ENCODE measurements at places on chromosomes 3 and 15.
A peak's percentile ranks its signal among the peaks of the same experiment; 100 is the strongest.

DNA sequence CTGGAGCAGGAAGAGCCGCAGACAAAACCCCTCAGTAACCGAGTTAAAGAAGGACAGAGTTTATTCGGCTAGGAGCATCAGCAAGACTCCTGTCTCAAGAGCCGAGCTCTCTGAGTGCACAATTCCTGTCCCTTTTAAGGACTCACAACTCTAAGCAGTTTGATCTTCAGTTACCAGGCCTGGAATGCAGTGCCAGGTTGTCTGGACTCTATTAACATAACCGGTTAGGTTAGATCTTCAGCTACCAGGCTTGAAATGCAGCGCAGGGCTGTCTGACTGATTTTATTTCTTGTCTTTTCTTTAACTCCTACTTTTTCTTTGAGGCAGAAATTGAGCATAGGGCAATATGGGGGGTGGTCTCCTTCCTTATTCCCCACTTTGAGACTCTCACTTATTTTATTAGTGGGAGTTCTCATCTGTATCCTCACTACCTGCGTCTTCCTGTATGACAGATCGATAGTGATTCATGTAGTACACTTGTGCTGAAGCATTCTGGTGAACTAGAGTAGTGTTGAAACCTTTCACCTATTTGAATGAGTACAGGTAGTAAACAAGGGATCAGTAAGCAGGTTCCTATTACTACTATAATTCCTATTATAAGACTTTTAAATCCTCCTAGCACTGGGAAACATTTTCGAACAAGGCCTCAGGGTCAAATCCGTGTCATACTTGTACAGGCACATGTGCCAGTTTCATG, 325.0 kb downstream of the CGGBP1 start:
- DNase-seq: peak; percentile 1

DNA sequence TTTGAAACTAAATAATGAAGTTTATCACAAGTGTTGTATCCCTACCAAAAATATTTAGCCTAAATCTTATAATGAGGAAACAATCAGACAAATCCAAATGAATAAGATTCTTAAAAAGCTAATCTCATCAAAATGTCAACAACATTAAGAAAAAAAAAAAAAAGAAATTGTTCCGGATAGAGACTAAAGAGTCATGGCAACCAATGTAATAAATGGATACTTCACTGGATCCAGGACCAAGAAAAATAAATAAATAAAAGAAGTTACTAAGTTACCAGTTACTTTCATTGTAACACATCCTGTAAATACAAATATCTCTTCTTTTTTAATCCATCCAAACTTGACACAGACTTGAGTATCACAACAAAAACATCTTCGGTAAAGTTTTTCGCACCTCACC, 607 bp downstream of the MRPL47 start:
- DNase-seq: no peak

GRCh38 chr3:158395421-158395820, 175.6 kb upstream of the MLF1 start:
- DNase-seq: no peak

GRCh38 chr3:187958432-187959003, 195.4 kb upstream of the LPP start:
- DNase-seq: no peak

GRCh38 chr15:97406841-97407240, 553.7 kb upstream of the ARRDC4 start:
- no peak for DNase-seq

DNA sequence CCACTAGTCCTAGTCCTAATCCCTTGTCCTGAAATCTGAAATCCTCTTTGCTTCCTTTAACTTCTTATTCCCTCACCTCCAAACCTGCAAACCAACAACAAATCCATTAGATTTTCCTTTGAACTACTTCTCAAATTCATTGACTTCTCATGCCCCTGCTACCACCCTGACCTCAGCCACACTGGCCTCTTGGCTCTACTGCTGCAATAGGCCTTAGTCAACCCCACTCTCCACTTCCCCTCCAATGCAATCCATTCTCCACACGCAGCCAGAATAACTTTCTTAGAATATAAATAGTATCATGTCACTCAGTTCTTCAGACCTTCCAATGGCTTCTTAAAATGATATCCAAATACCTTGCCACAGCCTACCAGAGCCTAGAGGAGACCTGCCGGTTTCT, 131.1 kb upstream of the GADL1 start:
- no peak for DNase-seq

- no peak for DNase-seq
Observed at GRCh38 chr15:45572617-45573016, 14.6 kb upstream of the BLOC1S6 start.

DNA sequence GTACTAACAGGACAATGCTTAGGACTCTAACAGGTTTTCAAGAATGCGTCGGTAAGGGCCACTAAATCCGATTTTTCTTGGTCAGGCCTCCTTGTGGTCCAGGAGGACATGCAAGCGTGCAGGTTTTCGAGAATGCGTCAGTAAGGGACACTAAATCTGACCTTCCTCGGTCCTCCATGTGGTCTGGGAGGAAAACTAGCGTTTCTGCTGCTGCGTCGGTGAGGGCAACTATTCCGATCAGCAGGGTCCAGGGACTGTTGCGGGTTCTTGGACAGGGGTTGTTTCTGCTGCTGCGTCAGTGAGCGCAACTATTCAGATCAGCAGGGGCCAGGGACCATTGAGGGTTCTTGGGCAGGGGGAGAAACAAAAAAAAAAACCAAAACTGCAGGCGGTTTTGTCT, 7.8 kb upstream of the UBP1 start:
- no peak for DNase-seq

GRCh38 chr3:8872261-8872660, 91.0 kb downstream of the RAD18 start:
- DNase-seq: no peak

DNA sequence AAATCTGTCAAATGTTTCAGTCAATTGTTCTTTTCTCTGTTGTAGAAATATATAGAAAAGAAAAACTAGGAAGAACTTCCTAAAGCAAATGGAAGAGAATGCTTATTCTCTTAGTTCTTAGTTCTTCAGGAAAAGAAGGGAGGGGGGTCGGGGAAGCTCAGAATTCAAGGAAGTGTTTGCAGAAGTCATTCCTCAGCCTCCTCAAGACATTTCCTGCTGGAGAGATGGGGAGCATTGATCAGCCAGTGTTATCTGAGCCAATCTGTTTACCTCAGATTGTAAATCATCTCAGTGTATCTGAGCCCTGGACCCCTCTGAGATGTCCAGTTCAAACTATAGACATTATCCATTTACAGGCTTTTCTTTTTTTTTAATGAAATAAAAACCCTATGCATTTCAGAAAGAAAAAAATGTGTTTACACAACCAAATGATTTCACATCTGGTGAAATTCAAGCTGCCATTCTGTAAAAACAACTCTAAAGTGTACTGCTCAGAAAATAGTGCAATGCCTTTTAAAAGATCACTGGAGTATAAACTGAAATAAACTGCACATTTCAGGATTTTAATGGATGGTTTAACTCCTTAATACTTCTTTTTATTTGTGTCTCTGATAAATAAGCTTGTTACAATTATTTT, 460.7 kb downstream of the ROBO1 start:
- no peak for DNase-seq

- DNase-seq: no peak
Observed at GRCh38 chr3:196634224-196634623, 5.3 kb upstream of the NRROS start.

DNA sequence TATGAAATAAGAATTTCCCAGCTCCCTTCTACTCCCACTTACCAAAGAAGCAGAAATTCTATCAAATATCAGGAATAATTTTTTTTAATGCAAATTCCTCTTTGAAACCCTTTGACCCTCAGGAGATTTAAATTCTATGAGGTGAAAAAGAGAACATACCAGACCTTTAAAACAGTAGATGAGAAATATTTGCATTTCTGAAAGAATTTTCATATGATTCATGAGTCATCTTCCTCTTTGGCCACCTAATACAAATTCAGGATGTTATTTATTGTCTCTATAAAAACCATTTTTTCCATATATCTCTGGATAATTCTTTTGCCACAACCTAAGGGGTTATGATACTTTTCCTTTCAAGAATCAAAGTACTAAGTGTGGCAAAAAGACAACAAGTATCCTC, 67.3 kb upstream of the ST3GAL6 start:
- DNase-seq: no peak

DNA sequence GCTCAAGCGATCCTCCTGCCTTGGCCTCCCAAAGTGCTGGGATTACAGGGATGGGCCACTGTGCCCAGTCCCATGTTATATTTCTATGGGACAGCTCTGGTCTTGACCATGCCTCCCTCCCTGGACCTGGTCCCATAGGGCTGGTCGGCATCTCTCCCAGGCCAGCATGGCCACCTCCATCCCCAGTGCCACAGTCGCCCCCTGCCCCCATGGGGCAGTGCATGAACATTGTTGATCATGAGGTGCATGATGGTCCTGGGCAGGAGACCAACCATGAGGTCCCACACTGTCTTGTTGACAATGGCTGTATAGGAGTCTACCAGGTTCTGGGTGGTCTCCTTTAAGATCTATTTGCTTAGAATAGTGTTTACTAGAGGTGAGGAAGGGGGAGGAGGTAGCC, 6.5 kb downstream of the RPS17 start:
- DNase-seq: no peak

- no peak for DNase-seq
Observed at GRCh38 chr3:184066211-184066610, 13.4 kb downstream of the HTR3C start.

GRCh38 chr15:68298882-68299381, 21.4 kb downstream of the FEM1B start:
- no peak for DNase-seq

GRCh38 chr3:9795207-9795606, 2.3 kb downstream of the ARPC4 start:
- no peak for DNase-seq

DNA sequence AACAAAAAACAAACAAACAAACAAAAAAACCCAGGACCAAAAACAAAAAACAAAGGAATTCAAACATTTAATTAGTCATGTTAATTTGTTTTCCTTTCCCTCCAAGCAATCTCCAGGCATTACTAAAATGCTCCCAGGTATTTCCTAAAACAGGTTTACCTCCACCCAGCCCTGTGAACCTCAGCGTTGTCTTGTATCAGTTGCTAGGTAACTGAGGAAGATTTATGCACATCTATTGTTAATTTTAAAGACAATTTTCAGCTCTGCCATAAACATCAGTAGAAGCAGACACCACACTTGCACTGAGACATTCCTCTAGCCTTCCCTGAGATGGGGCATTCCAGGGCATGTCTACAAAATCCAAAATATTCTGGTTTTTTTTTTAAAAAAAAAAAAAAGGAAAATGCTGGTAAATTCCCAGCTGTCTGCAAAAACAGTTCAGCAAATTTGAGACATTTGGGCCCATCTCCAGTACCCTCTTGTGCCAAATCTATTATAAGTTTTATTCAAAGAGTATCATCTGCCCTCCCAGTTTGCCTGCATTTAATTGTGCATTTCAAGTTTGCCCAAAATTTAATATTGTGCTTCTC, 227.6 kb downstream of the ADAMTS9 start:
- DNase-seq: no peak

GRCh38 chr15:78603467-78603866, 17.3 kb downstream of the CHRNA3 start:
- DNase-seq: no peak

DNA sequence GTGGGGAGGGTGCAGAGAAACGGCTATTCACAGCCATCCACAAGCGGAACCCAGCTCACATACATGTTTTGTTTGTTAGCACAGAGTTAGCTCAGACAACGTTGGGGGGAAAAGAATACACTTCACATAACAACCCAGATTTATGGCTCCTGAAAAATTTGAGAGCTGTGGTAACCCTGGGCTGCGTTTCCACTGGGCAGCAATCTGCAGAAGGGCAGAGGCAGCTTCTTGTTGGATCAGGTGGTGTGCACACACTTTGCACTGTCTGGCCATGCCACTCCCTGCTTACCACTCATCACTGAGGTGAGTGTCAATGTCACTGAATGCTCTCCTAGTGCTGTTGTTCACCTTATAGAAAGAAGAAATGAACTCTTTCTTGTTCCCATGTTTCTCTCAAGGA, 299.8 kb upstream of the SOX14 start:
- no peak for DNase-seq

- DNase-seq: no peak
Observed at GRCh38 chr15:40327457-40327856, 4.0 kb downstream of the INAFM2 start.

- peak; percentile 69 for DNase-seq
Observed at GRCh38 chr15:69414701-69415167, 585 bp downstream of the KIF23 start.

- DNase-seq: no peak
Observed at GRCh38 chr3:7788881-7789280, 712.7 kb upstream of the LMCD1 start.

DNA sequence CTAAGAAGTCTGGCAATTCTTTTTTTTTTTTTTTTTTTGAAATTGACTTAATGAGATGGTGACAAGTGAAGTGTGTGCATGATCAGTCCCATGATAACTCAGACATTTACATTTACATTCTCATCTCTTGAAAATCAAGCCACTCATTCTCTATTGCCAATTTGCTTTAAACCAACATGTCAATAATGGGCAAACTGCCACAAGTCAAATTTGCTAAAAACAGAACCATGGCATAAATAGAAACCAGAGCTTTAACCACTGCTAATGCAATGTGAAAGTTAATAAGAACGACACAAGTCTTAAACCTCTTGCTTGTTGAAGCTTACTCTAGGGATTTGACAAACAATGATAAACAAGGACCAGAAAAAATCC, 12.0 kb upstream of the COL8A1 start:
- no peak for DNase-seq

DNA sequence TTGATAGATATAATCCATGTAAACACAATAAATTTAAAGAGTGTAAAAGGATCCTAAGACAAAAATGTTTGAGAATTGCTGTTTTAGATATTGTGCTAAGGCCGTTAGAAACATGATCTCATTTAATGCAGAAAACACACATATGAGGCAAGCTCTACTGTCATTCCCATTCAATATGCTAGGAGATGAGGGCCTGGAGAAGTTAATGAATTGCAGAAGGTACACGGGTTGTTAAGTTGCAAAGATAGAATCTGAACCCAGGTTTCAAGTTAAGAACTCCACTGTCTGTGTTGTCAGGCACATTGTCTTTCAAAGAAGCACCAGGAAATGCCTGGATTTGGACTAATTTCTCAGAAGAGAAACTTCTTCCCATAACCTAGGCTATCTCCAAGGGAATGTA, 65.1 kb upstream of the SAMMSON start:
- peak; percentile 12 for DNase-seq

GRCh38 chr3:37824090-37824953, 37.4 kb upstream of the CTDSPL start:
- no peak for DNase-seq

- no peak for DNase-seq
Observed at GRCh38 chr3:53169045-53169831, 8.2 kb downstream of the PRKCD start.

GRCh38 chr3:104873331-104873730, 493.4 kb upstream of the ALCAM start:
- no peak for DNase-seq

- no peak for DNase-seq
Observed at GRCh38 chr3:56611364-56611763, 54.4 kb downstream of the CCDC66 start.

- peak; percentile 38 for DNase-seq
Observed at GRCh38 chr3:130386604-130387263, 41.3 kb downstream of the COL6A5 start.

- DNase-seq: no peak
Observed at GRCh38 chr3:188060840-188061544, 93.0 kb upstream of the LPP start.

- DNase-seq: peak; percentile 12
Observed at GRCh38 chr3:48503401-48504050, 448 bp downstream of the SHISA5 start.

GRCh38 chr15:44101286-44101685, 93.8 kb downstream of the FRMD5 start:
- no peak for DNase-seq

Measured in kidney epithelial cell (primary cell).